ENCODE measurements at places on chromosomes 13 and 19.
A peak's percentile ranks its signal among the peaks of the same experiment; 100 is the strongest.

GRCh38 chr19:55075371-55075998 is at the start of gene EPS8L1:
EPS8L1 (plus strand) TSS chr19:55075869; CDS start chr19:55076445, 576 bp downstream.
- no peak for DNase-seq

GRCh38 chr19:1266129-1266915 is 2.8 kb upstream of the CIRBP start:
- peak; percentile 30 for DNase-seq

- no peak for DNase-seq
Observed at GRCh38 chr13:113585896-113586295, 1.3 kb downstream of the TFDP1 start.

GRCh38 chr13:108962654-108963053 is 333.2 kb downstream of the MYO16 start:
- DNase-seq = no peak

DNA sequence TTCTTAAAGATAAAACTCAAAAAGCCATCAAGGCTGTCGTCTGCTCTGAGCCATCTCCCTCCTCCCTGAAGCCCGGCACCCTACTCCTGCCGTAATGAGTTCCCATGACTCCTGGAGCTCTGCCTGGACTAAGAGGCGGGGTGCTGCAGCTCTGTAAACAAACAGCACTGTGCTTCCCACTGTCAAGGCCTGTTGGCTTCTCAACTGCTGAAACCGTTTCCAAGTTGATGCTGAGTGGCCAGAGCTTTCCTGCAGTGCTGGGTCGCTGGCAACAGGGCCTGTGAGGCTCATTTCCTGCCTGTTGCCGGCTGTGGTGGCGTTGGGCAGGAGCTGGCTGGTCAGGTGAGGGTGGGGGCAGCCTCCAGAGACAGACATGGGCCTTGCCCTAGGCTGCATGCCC is 26.7 kb upstream of the ISYNA1 start:
- DNase-seq = no peak

DNA sequence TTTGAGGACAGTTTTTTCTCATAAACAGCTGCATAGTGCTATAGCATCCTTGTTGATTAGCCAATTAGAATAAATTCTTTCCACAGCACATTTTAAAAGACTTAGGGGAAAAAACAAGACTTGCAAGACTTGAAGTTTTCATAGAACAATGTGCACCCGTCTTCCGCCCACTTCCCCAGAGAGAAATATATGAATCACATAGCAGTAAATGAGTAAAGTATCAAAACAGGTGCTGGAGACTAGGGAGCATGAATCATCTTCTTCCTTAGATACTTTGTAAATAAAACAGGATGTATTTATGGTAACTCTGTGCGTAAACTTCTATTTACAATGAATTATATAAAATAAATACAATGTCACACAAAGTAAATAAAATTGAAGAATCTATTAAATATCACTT is 75.1 kb downstream of the COL4A2 start:
- DNase-seq = no peak

DNA sequence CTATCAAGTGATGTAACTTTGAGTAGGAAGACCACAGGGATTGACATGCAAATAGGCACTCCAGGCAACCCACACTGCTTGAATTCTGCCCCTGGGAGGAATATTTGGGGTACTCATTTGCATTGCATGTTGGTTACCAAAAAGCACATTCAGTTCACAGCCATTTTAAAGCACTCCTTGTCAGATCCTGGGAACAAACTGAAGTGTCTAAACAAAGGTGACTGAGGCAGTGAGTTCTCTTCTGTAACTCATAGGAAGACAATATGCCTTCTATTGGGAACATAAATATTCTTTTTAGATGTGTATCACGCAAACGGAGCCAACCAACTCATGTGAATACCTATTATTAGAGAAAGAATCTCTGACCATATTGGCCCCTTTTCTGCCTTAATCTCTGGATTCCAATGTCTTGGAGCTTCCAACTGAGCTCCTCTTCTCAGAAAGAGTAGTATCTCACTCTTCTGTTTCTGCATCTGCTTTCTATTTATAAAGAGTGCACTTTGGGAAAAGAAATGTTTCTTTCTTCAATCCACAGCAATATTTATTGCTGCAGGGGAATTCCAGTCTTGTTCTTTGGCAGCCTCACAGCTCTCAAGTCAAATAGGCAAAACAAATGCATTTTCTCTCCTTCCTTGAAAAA is 125.7 kb upstream of the NBEA start:
- no peak for DNase-seq

DNA sequence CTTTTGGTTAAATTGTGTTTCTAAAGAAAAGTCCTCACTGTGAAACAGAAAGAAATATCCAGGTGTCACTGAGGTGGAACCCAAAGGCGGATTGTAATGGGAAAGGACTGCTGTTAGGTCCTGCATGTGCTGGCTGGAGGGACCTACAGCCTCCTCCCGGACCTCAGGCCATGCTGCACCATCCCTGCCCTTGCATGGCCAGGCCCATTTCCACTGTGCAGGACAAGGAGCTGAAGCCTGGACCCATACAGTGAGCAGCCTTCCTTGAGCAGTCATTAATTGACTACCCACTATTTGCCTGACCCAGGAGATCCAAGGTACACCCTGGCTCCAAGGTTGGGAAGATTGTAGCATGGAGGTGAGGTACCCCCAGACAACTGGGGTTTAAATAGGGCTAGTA is 17.6 kb downstream of the VSTM2B start:
- no peak for DNase-seq

GRCh38 chr13:75417656-75418055 is 64.3 kb downstream of the TBC1D4 start:
- DNase-seq = no peak

- peak; percentile 1 for DNase-seq
Observed at GRCh38 chr13:111474136-111475002, 153.9 kb downstream of the TEX29 start.

DNA sequence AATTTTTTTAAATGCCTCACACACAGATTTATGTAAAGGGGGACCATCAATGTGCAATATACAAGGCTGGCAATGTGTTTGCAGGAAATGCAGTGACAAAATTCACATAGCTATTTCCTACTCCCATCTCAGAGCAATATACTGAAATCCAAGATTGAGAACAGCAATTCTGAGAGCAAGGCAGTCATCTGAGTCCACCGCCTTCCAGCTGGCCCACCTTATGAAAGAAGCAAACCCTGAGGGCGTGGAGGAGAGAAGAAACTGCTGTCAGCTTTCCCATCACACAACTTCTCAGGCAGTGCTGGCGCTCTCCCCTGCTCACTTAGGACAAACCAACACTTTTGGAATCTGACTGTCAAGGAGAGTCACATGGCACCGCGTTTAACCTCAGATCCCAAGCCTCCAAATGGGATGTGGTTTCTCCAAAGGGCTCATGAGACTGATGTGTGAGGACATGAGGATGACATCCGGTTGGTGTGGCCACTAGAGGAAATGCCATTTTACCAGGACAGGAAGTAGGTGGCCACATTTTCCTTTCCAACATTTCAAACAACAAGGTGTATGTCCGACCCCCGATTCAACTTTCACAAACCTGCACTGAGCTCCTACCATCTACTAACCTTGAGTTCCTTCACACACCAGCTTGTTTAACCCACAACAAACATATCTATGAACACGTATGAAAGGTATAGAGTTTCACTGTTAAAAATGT is 3.7 kb upstream of the DOCK9 start:
- no peak for DNase-seq

DNA sequence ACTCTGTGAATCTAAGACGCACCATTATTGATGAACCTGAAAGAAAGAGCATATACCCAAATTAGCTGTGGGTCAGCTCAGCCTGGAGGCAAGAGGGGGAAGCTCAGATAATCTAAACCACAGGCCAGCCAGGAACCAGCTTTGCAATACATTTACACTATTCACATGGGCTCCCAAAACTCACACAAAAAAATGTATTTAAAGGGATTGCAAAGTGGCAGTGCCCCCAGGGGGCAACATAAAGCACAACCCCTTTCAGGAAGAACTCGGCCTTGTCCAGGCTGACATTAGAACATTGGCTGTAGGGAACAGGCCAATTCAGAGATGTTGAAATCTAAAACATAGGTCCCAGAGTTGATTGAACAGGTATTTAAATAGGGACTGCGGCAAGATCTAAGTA is 3.2 kb upstream of the PROZ start:
- DNase-seq = no peak

DNA sequence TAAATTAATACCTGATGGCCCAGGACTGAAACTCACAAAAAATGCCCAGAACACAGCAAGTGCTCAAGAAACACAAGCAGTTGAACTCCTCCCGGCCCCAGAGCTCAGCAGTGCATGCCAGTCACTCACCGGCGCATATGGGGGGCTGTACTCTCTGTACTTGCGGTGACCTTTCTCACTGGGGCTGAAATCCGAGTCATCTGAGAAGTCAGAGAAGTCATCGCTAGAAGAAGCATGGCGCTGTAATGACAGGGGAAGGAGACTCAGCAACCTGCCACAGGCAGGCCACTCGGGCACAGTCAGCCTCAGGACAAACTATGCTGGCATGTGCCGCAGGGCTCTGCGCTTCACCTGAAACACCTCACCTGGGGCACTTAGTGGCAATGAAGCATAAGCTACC is 19.7 kb downstream of the ZC3H4 start:
- DNase-seq = no peak

GRCh38 chr13:105048677-105049076 is 1486.8 kb downstream of the EFNB2 start:
- no peak for DNase-seq

GRCh38 chr13:33152389-33152788 is 133.2 kb downstream of the STARD13 start:
- DNase-seq = no peak

- DNase-seq = no peak
Observed at GRCh38 chr13:59532405-59532804, 631.3 kb downstream of the DIAPH3 start.

GRCh38 chr19:7799640-7800355 is 30.2 kb upstream of the EVI5L start:
- DNase-seq = peak; percentile 43

DNA sequence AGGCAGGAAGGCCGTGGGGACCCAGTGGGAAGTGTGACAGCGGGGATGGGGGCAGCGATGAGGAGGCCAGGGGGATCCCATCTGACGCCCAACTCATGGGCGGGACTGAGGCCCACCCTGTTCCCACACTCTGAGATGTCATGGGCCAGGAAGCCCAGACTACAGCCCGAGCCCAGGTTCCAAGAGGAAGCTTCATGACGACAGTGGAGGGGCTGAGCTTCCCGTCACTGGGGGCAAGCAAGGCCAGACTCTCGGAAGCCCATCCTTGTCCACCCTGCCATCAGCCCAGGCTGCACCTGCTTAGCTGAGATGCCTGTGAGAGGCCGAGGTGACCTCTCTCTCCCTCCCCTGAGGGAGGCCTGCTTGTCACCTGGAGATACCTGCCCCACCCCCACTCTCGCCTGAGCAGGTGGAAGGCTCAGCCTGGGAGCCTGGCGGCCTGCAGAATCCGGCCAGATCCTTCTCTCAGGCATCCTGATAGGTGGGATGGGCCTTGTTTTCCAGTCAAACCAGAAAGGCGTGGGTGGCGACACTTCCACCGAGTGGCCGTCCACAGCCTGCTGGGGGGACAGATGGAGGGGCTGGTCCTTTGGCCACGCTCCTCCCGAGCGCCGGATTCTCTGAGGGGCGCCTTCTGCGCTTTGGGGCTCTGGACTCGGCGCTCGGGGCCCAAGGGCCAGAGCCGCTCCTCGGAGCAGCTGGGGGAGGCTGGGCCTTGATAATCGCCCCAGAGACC is 4.8 kb downstream of the ZBTB7A start:
- DNase-seq = no peak

- DNase-seq = no peak
Observed at GRCh38 chr13:79225487-79226232, 180.4 kb downstream of the RBM26 start.

DNA sequence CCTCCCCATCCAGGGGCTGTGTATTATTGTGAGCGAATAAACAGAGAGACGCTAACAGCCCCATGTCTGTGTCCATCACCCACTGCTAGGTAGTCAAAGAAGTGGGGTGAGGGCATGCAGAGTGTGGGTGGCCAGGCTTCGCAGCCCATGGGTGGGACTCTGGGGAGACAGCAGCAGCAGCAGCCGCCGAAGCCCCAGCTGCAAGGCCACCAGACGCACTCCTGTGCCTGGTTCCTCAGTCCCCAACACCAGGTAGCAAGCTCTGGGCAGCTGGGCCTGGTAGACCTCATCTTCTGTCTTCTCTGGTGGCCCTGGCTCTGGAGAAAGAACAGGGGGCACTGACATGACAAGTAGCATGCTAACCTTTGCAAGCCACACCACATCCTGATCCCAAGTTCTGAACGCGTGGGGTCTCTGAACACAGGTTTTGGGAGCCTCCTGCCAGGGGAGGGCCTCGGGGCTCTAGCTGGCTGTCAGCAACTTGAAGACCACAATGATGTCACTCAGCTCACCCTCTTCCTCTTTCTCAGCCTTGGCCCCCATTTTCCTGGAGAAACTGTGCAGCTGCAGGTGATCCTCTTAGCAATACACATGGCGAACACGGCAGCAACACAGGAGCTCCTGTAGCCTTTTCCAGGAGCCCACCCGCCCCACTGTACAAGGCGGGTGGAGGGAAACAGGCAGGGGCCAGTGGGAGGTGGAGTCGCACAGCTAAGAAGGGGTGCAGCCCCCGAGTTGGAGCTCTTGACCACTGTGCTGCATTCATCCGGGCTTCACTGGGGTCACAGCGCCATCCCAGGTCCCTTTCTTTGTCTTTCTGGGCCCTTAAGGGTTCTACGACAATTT is 5.8 kb downstream of the FUZ start:
- DNase-seq = no peak

DNA sequence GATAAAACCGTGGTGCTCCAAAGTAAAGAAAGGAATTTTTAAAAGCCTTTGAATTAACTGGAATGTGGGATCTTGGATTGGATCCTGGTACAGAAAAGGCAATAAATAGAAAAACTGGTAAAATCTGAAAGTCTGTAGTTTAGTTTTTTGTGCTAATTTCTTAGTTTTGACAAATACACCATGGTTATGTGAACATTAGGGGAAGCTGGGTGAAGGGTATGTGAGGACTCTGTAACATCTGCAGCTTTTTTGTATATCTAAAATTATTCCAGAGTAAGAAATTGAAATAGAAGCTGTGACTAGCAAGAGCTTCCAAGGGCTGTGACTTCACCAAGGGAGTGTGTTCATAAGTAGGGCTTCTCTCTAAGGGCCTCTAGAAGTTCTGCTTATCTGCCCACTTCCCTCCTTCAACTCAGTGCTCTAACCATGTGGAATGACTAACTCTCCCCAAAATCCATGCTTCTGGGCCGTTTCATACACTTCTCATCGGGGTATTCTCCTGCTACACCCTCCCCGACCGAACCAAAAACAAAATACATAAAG is 26.5 kb downstream of the ARHGAP35 start:
- DNase-seq = no peak

- no peak for DNase-seq
Observed at GRCh38 chr13:45768656-45769479, 66.7 kb downstream of the CBY2 start.

- DNase-seq = no peak
Observed at GRCh38 chr13:75620020-75620419, 16.1 kb upstream of the LMO7 start.

GRCh38 chr13:99326012-99326411 is 18.8 kb upstream of the GPR183 start:
- DNase-seq = no peak

DNA sequence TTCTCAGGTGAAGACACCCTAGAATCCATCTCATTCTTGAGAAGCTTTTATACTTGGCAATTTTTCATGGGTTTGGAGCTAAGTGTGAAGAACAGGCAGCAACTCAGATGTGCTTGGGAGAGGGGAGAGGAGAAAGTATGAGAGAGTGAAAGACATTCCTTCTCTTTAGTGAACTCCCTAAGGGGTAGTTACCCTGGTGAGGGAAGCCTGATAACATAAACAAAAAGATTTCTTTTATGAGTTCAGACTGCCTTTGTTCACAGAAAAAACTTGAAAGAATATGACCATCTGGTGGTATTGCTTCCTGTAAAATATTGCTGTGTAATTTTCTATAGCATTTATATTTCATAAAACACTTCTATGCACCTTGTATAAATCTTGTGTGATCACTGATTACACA is at the start of gene STOML3:
Gene STOML3 (minus strand): TSS at position 139 of the 400 bp plus-strand sequence. CDS start 110 bp downstream, at position 29.
- DNase-seq = no peak

All from HFF-Myc (cell line).